ENCODE measurements at places on chromosomes 5 and 9.
A peak's percentile ranks its signal among the peaks of the same experiment; 100 is the strongest.

GRCh38 chr5:159359408-159359807 is 29.1 kb upstream of the IL12B start:
- no peak for DNase-seq

DNA sequence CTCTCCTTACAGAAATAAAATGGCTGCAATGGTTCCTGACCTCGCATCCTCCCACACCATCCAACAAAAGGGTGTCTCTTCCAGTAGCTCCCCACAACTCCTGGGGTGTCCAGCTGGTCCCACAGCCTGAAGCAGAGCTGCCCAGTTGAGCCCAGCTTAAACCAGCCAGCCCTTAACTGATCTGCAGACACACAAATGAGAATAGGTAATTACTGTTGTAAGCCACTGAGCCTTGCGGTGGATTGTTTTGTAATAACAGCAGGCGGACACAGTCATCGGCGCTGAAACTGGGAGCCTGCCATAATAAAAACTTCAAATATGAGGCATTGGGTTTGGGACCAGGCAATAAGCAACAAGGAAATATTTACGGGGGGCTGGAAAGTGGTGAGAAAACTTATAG is 10.4 kb upstream of the ZBTB43 start:
- DNase-seq, result no peak

DNA sequence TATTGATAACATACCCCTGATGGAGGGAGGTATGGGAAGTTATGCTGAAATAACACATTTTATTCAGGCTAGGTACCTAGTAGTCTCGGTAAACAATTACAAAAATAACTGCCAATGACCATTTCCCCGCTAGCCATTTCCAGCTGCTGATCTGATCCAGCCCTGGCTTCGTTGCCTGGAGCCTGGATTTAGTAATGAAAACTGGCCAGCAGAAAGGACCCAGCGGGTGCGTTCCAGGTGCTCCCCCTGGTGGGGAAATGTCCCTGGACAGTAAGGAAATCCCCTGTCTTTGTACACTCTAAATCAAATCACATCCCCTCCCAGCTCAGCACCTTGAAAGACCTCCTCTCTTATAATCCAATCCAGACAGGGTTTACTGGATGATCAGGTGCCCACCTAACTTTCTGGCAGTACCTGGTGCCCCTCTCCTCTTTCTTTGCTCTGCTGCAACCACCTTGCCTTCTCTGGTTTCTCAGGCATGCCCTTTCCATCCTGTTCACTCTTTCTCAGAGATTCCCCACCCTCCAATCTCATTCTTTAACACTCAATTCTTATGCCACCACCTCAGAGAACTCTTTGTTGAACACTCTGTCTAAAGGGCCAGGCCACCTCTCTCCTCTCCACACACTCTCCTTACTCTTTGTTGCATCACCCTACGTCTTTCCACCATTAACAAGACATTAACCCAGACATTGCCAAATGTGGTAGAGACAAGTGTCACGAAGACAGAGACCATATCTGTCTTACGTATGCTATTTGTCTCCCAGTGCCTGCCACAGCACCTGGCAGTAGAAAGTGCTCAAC is 50.1 kb upstream of the SMAD5 start:
- peak; percentile 86 for DNase-seq

- peak; percentile 61 for DNase-seq
Measured at GRCh38 chr9:136675477-136676296, 11.6 kb downstream of the AGPAT2 start.
